ENCODE measurements at places on chromosomes 13 and 19.

DNA sequence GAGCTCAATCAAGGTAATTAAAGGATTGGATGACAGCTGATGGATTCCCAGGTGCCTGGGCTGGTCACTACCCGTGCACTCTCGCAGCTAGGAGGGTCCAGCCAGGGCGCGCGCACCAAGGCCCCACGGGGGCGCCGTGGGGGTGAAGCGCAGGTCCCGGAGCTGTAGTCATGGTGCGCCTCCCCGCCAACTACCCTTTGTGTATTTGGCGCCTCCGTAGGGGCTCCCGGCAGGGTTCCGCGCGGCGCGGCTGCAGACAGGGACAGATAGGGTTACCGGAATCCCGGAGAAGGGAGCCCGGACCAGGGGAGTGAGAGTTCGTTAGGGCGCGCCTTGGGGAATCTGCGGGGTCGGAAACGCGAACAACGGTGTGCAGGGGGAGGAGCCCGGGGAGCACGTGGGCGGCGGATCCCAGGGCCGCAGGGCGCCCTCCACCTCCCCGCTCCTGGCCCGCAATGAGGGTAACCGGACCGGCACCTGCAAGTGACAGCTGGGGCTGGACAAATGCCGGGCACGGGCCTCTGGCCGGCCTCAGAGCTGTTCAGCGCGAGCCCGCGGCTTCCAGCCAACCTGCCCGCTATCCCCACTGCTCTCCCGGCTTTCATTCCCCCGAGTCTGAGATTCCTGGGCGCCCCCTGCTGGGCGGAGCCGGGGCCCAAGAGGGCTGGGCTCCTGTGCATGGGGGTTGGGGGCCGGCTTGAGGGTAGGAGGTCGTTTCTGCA, 3.4 kb upstream of the PRAM1 start:
- DNase-seq, result peak; percentile 96

DNA sequence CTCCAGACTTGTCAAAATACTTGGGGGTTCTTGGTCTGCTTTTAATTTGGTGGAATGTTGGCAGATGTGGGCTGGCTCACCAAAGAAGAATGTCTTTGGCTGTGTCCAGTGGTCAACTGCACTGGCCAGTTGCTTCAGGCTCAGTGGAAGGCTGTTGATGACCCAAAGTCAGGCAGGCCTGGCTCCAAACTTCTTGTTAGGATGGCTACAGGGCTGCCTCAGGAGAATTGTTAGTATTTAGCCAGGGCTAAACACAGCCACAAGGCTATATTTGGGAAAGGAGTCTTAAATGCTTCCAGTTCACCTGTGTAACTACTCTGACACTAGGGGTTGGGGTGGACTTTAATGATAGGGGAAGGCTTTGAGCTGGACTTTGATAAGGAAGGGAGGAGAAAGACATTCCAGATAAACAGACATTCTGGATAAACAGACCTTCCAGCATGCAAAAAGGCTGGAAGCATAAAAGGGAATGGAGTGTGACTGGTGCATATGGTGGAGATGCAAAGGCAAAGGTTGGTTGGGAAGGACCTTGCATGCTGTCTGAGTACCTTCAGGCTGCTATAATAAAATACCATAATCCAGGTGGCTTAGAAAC, 116.8 kb downstream of the FOXO1 start:
- no peak for DNase-seq

DNA sequence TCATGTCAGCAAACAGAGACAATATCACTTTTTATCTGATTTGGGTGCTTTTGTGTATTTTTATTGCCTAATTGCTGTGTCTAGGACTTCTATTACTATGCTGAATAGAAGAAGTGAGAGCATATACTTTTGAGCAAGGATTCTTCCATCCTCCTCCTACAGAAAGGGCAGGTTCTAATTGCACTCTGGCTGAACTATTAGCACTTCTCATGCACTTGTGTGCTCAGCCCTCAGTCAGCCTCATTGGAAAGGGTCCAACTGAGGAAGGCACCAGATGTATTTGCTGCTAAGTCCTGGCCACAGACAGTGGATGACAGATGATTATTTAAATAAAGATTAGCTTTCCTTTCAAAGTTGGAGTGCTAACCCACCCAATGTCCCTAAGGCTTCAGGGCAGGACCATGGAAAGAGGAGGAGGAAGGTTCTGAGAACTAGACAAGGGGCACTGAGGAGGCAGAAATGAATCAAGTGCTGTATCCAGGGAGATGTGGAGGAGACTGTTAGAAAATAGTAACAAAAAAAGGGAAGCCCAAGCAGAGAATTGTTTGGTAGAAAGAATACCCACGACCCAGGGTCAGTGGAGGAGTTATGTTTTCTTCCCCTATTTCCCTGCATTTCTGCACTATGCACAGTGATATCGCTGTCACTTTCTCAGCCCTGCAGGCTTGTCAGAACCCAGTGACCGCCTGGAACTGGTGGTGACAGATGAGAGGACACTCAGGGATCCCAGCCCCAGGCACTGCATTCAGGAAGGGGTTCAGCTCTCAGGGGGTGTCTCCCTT, 8.0 kb downstream of the LILRB4 start:
- DNase-seq, result no peak

DNA sequence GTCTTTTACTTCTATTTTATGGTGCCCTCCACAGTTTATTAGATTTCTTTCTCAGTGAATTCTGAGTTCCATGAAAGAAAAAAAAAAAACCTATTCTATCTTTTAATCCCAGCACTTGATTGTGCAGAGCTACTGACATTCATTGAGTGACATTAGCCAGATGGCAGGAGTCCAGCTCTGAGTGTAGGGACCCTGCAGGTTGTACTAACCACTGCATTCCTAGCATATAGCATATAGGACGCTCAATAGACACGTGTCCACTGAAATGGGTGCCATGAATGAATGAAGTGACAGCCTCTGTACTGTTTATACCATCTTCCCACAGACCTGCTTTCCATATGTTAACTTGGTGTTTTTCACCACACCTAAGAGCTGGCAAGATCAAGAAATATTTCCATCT, 206.3 kb downstream of the RAP2A start:
- DNase-seq, result no peak

- no peak for DNase-seq
Measured at GRCh38 chr19:31745731-31746130, 396.5 kb upstream of the TSHZ3 start.

GRCh38 chr19:5792224-5792623, 1.3 kb upstream of the DUS3L start:
- no peak for DNase-seq

DNA sequence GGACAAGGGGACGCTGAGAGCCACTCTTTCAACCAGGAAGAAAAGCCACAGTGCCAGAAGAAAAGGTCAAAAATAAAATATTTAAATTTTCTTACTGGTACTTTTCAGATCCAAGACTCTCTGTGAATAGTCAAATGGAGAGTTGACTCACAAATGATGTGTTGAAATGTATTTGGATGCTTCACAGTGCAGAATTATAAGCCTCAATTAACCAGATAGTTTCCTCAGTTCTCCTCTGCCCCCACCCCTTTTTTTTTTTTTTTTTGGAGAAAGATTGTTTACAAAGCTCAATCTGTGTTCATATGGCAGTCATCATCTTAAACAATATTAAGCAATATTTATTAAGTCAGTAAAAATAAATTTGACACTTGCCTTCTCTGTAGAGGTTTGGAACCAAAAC, 470.8 kb downstream of the FGF9 start:
- DNase-seq, result no peak

DNA sequence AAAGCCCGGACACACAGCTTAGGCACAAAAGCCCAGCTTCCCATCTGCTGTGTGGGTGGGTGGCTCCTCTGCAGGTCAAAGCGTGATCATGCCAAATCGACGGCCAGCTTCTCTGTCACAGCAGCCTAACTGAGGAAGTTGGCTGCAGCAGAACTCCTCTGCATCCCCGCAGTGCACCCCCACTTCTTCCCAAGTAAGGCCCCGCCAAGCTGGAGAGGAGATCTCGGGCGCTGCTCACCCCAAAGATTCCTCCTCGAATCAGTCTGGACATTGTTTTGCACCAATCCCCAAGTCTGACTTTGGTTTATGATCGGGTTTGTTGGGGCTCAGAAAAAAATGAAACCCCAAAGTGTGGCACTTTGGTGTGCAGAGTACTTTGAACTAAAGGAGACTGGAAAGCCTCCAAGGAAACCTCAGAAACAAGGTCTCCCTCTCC, 19.7 kb upstream of the CPB2 start:
- DNase-seq, result no peak

DNA sequence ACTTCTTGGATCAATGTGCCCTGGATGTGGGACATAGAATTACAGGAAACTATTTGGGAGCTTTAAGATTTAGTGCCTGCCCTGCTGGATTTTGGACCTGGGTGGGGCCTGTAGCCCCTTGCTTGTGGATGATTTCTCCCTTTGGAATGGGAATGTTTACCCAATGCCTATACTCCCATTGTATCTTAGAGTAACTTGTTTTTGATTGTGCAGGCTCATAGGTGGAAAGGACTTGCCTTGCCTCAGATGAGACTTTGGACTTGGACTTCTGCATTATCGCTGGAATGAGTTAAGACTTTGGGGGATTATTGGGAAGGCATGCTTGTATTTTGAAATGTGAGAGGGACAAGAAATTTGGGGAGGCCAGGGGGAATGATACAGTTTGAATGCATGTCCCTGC, 13.5 kb downstream of the SLC15A1 start:
- no peak for DNase-seq

DNA sequence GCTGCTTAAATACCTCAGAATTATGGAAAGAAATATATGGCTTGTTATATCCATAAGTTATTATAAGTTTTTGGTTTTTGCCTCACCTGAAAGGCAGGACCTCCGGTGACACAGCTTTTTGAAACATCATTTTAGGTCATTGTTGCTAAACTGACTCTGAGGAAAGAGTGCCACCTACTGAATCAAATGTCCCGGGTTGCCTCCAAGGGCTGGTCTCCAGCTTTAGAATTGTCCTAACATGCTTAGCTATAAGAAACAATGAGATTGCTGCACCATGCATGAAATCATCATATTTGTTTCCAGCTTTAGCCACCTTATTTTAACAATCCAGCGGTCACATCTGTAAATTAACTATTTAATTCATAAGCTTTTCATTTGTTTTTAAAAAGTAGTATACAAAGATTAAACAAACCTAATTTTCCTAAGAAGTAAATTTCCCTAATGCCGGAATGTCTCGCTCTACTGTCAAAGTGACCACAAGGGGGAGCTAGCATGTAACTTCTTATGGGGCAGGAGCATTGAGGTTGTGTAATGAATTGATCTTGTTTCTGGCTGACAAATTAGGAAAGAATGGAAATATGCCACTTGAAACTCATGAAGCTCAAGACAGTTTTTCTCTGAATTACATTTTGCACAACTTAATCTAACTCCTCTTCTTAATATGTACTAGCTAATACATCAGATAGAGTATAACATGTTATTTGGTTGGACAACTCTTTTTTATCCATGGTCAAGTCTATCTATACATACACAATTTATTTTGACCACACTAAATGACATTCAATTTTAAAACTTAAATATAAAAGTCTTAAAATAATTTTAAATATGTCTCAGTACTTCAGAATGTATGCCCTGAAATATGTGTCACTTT, 6.7 kb upstream of the PCDH17 start:
- no peak for DNase-seq

DNA sequence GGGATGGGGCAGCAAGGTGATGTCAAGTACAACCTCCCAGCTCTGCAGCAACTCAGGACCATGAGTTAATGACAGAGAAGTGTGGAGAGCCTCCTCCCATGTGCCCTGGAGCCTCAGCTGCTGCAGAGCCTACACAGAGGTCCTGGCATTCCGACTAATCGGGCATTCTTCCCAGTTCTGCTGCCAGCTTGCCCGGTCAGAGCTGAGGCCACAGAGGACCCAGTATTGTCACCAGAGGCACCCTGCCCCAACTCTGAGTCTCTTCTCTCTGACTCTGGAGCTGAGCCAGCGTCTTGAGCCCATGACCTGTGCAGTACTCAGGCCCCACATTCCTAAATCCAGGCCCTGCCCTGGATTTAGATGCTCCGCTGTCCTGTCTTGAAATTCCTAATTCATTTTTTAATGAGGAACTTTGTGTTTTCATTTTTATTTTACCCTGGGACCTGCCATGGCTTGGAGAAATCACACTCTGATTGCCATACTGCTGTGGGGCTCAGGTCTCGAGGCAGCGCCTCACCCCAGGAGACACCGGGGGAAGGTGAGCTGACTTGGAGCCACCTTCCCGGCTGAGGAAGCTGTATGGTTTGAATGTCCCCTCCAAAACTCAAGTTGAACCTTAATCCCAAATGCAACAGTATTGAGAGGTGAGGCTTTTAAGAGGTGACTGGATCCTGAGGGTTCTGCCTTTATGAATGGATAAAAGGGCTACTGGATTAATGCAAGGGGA, 144.9 kb upstream of the ZNF507 start:
- no peak for DNase-seq

DNA sequence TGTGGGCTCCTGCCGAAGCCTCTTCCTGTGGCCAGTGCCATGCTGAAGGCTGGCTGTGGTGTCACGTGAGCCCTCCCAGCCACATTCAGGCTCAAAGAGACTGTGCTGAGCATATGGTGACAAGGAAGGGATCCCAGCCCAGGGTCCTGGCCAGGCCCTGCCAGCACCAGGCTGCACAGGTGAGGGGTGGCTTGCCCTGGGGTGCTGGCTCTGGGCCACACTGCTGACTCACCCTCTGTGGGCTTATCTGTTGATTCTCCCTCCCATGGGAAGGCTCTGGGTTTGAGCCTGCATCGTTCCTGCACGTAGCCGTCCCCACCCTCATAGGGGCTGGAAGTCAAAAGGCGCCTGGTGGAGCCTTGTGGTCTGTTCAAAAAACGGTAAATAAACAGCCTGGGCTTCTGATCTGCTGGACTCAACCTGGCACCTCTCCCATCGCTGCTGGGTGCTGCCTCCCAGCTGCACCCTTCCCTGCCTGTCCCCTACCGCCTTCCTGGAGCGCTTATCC, 31.1 kb downstream of the DNM2 start:
- DNase-seq, result no peak

- DNase-seq, result no peak
Measured at GRCh38 chr19:16604615-16605014, 23.4 kb downstream of the MED26 start.

- DNase-seq, result no peak
Measured at GRCh38 chr13:97281028-97281427, 58.9 kb downstream of the MBNL2 start.

DNA sequence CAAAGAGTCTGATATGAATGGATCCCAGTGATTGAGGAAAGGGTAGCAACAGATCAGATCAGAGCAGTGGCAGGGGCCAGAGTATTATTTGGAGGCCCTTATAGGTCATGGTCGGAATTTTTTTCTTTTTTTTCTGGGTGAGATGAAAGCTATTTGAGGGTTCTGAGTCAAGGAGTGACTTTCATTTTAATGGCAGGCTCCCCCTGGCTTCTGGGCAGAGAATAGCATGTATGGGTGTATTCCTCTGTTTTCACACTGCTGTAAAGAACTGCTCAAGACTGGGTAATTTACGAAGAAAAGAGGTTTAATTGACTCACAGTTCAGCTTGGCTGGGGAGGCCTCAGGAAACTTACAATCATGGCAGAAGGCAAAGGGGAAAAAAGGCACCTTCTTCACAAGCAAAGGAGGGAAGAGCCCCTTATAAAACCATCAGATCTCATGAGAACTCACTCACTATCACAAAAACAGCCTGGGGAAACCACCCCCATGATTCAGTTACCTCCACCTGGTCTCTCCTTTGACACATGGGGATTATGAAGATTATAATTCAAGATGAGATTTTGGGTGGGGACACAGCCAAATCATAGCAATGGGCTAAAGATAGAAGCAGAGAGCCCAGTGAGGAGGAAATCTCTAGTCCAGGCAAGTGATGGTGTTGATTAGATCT, 3.0 kb upstream of the SLC6A16 start:
- DNase-seq, result no peak
